ENCODE measurements at places on chromosomes 1 and 21.

GRCh38 chr21:28636752-28637691 is 355.7 kb downstream of the LTN1 start:
- DNase-seq, result no peak

- DNase-seq, result no peak
These were observed 97.5 kb upstream of the TSPAN2 start for GRCh38 chr1:115186711-115187265.

DNA sequence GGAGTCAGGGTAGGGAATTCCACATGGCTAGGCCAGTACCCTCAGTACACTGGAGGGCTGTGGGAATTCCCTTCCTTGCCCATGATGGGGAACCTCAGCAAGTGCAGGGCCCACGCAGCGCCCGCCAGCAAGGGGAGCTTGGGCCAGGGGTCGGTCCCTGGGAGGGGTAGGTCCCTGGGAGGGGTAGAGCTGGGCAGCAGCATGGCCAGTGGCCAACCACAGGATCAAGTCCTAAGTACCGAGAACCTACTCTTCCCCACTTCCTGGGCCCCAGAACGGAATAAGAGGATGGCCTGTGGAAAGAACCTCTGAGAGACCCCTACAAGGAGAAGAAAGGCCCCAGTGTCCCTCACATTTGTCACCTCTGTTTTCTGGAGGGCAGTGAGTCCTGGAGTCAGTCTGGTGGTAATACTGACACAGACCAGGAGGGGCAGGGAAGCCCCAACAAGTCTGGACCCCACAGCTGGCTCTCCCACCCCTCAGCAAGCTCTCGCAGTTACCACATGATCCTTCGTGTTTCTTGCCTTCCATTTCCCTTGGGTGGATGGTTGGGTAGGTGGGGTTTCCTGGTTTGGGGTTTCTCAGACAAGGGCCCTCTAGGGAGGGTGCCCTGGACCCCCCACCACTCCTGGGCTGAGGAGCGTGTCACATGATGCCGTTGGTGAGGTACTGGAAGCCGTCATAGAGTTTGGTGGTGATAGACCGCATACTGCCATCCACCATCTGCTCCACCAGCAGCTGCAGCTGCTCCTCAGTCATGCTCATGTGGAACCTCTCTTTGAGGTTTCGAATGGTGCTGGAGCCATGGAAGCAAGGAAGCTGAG is 10.3 kb downstream of the ZNF687 start:
- no peak for DNase-seq

DNA sequence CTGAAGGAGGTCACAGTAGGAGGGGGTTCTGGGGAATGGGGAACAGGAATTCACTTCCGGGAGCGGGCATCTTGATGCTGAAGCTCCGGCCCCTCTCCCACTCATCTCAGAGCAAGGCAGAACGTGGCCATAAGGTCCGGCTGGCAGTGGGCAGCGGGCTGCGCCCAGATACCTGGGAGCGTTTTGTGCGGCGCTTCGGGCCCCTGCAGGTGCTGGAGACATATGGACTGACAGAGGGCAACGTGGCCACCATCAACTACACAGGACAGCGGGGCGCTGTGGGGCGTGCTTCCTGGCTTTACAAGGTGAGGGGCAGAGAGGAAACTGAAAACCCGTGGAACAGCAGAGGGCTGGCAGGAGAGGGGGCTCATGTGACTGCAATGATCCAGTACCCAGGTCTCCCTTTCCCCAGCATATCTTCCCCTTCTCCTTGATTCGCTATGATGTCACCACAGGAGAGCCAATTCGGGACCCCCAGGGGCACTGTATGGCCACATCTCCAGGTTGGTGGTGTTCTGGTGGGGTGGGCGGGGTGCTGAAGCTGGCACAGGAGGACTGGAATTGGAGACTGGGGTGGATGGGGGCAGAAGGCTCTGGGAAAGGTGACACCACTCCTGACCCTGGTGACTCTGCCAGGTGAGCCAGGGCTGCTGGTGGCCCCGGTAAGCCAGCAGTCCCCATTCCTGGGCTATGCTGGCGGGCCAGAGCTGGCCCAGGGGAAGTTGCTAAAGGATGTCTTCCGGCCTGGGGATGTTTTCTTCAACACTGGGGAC is 3.0 kb downstream of the SLC27A3 start:
- DNase-seq, result no peak

DNA sequence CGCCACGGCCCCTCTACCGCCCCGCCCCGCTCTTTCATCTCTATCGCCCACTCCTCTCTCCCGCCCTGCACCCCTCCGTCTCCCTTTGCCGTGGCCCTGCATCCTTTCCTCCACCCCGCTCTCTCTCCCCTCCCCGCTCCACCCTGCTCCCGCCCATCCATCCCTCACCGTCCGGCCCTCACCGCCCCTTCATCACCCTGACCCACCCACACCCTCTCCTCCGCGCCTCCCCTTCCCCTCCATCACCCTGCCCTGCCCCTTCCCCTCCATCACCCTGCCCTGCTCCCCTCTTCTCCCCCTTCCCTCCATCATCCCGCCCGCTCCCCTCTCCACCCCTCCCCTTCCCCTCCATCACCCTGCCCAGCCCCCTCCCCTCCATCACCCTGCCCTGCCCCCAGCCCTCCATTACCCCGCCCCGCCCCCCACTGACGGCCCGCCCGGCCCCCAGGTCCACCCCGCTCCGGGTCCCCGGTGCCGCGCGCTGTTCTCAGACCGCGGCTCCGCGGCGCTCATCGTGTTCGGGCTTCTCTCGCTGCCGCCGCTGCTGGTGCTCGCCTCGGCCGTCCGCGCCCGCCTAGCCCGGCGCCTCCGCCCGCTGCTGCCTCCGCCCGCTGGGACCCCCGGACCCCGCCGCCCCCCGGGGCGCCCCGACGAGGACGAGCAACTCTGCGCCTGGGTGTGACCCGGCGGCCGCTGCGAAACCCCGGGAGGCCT is 6.2 kb upstream of the ANKRD65 start:
- DNase-seq, result no peak

DNA sequence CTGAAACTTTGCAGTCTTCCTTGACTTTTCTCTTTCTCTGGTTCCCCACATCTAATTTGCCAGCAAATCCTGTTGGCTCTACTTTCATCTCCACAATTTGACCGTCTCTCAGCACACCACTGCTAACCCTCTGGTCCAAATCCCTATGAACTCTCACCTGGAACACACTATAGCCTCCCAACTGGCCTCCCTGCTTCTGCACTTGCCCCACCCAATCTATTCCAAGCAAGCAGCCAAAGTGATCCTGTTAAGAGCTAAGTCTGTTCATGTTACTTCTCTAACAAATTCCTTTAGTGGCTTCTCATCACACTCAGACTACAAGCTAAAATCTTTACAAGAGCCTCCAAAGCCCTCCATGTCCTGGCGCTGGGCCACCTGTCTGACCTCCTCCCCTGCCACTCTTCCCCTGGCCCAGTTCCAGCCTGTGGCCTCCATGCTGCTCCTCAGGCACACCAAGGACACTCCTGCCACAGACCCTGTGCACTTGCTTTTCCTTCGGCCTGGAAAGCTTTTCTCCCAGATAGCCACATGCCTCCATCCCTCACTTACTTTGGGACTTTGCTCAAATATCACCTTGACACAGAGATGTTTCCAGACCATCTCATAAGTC is 104.1 kb downstream of the DTL start:
- DNase-seq, result no peak

GRCh38 chr21:46082713-46082962 is 15.3 kb upstream of the COL6A2 start:
- no peak for DNase-seq

GRCh38 chr1:28935293-28935692 is 20.9 kb downstream of the EPB41 start:
- no peak for DNase-seq

DNA sequence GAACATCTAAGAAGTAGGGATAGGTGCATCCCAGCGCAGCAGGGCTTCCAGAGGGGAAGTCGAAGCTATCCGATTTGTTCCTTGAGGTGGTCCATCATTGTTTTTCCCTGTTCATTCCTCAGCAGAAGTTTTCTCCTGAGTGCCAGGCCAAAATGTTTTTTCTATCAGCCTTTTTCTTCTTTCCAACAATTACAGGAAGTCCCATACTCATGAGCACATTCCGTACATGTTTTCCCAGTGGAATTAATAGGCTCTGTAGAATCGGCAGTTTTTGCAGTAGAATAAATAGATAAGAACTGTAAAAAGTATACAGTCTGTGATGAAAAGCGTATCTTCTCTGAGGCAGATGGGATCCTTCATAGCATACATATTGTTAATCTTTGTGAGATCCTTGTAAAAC is 24.8 kb downstream of the CD101 start:
- DNase-seq, result no peak

- no peak for DNase-seq
These were observed 5.9 kb downstream of the TMCO1 start for GRCh38 chr1:165762725-165763124.

DNA sequence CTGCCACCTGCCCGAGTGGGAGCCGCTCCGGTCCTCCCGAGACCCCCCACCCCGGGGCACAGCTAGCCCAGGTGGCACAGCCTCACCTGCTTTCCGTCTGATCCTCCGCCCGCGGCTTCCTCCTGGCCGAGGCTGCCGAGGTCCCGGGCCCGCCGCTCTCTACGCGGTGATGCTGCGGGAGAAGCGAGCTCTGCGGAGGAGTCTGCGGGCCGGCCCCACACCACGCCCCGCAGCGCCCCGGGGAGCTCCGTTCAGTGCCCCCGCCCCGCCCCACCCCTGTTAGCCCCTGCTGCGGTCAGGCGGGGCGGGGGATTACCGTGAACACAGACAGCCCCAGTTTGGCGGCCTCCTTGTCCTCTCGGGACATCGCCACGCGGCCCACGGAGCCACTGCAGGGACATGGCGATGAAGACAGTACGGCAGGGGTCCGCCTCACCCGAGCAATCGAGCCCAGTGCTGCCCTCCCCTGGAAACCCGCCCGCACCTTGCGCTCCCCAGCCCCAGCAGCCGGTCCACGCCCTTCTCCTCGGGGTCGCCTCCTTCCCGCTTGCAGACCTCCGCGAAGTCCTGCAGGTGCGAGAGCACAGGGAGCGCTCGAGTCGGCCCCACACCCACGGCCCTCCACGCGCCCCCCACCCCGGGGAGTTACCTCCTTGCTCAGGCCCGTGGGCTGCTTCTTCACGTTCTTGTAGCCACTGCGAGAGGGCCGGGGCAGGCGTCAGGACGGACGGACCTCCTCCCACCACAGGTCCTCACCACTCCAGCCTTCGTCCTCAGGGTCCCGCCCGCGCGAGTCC is 933 bp downstream of the C1orf35 start:
- peak; percentile 41 for DNase-seq

- DNase-seq, result no peak
These were observed 100.0 kb upstream of the EDEM3 start for GRCh38 chr1:184854496-184855140.
